ENCODE measurements at places on chromosomes 3 and 15.

DNA sequence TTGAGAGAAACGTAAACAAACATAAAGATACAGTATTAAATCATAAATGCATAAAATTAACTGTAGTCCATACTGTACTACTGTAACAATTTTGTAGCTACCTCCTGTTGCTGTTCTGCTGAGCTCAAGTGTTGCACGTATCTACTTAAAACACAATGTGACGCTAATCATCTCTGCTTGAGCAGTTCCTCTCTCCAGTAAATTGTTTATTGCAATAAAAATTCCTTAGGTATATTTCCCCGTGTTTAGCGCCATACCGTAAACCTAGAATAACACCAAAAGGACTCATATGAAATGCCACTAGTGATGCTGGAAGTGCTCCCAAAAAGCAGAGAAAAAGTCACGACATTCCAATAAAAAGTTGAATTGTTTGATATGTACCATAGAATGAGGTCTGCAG is 152.3 kb downstream of the LRRN1 start:
- DNase-seq: no peak

- DNase-seq: no peak
Measured at GRCh38 chr15:60101416-60101815, 97.3 kb downstream of the FOXB1 start.

- DNase-seq: no peak
Measured at GRCh38 chr3:65539616-65540015, 499.1 kb downstream of the MAGI1 start.

DNA sequence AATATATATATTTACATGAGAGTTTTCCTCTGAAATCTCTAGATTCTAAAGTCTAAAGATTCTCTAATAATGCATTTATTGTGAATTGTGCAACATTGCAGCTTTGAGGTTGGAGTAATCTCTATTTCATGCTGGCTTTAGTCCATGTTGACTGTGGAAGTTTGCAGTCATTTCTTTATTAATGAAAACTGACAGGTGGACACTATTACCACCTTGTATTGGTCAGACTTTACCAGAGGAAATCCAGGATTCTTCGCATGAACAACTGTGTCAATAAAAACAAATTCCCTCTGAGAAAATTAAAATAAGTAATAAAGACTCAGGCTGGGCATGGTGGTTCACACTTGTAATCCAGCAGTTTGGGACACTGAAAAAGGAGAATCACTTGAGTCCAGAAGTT is 274.1 kb downstream of the SHQ1 start:
- DNase-seq: no peak

DNA sequence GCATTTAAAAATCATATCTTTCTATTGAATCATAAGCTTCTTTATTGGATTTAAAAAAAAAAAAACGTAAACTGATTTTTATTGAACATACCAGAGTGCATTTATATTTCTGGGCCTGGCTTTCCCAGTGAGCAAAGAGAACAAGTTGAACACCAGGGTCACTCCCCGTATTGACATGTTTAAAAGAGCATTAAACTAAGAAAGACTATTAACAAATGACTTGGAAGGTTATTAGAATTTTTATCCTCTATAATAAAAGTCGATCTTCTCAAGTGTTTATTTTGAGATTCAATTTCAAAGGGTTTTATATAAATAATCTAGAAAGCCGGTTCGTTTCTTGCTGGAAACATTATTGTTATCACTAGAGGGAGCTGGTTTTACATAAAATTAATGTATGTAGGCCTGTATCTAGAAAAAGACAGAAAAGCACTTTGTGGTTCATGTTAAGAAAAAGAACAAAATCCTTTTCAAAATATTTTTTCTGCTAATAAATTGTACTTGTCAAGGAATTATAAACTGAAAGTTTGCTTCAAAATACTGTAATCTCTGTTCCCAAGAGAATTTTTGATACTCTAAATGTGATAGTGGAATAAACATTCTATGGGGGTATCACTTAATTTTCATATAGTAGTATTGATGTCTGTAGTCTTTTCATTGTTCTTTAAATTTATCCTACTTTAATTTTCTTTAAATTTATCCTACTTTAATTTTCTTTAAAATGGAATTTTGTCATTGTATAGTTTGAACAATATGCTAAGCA is 321.8 kb upstream of the MME start:
- no peak for DNase-seq

DNA sequence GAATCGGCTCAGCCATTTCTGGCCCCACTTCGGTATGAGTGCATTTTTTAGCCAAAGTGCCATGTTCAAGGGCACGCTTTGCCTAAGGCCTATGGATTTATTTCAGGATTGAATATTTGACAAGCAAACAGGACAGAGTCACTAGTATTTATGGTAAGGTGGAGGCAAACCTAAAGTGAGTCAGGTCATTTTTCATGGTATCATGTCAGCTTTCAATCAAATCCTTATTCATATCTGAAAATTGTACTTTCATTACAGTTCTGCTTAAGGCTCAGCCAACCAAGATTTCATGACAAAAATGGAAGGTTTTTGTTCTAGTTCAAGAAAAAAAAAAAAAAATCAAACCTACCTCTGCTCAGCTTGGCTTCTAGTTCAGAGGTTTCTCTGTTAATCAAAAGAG is 30.5 kb upstream of the ICE2 start:
- no peak for DNase-seq

GRCh38 chr3:68468695-68469375 is 463.5 kb downstream of the TAFA4 start:
- DNase-seq: no peak

- no peak for DNase-seq
Measured at GRCh38 chr3:47455806-47456452, 19.8 kb downstream of the SCAP start.

DNA sequence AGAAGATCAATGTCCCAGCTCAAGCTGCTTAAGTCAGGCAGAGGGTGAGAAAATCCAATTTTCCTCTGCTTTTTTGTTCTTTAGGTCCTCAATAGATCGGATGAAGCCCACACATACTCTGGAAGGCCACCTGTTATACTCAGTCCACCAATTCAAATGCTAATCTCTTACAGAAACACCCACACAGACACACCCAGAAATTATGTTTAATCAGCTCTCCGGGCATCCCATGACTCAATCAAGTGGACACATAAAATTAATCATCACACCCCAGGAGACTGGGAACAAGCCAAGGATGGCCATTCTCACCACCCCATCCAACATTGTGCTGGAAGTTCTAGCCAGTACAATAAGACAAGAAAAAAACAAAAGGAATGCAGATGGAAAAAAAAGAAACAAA is 67.8 kb upstream of the SLC24A5 start:
- no peak for DNase-seq

DNA sequence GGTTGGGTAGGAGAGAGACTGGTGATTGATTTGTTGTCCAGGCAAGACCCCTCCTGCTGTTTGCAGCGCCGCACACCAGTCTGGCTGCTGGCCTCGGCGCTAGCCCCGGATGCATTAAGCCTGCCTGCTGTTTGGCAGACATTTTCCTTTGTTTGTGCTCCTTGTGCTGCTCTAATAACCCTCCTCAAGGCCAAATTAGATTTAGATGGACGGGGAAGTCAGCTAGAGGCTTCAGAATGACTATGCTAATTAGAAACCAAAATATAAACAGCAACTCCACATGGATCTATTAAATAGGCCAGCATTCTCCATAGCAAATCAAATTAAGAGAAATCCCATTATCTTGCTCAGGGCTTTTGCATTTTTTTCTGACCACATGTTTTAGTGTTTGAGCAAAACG is 445.2 kb downstream of the SQOR start:
- DNase-seq: peak; percentile 54

GRCh38 chr15:53580366-53580765 is 179.1 kb downstream of the WDR72 start:
- DNase-seq: no peak

GRCh38 chr3:141274411-141275031 is 42.9 kb downstream of the PXYLP1 start:
- DNase-seq: no peak

DNA sequence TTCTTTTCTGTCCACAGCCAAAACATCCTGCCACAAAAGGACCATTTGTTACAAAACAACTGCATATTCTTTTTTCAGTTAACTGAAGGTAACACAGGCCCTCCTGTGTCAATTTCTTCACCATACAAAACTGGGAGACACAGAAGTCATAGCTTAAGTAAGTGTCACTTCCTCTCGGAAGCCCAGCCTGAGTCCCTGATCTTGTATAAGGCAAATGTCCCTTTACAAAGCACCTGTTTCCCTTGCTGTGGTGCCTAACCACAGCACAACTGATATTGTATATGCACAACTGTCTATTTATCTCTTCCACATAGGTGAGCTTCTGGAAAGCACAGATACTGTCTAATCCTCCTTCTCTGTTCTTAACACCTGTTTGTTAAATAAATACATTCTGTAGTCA is 293.7 kb downstream of the FHIT start:
- no peak for DNase-seq

GRCh38 chr3:161263057-161263456 is 41.9 kb downstream of the NMD3 start:
- DNase-seq: no peak

DNA sequence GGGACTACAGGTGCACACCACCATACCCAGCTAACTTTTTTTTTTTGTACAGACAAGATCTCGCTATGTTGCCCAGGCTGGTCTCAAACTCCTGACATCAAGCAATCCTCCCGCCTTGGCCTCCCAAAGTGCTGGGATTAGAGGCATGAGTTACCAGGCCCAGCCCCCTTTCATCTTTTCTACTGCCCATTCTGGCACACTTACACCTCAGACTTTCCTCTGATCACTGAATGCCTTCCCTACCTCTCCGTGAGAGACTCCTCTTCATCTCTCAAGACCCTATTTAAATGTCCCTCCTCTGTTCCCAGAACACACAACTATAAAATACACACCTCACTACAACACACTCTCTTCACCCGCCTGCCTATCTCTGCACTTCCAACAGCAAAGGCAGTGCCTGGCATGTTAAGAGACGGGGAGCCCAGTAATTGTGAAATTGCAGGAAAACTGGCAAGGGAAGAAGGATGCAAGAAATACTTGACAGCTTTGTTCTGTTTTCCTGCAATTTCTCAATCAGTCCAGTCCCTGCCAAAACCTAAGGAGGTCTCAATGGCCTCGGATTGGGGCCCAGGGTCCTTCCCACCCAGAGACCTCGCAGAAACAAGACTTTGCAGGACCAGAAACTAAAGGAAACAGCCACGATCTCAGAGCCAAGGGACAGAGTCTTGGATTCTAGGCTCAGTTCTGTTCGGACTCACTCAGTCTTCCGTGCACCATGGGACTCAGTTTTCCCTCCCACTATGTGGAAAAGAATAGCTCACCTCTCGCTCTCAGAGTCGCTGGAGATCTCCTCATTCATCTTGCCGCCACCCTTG is 849 bp downstream of the RRP9 start:
- DNase-seq: no peak

GRCh38 chr15:40955930-40956540 is 2.8 kb downstream of the CHAC1 start:
- no peak for DNase-seq

- DNase-seq: no peak
Measured at GRCh38 chr3:28077572-28077971, 163.8 kb upstream of the CMC1 start.

DNA sequence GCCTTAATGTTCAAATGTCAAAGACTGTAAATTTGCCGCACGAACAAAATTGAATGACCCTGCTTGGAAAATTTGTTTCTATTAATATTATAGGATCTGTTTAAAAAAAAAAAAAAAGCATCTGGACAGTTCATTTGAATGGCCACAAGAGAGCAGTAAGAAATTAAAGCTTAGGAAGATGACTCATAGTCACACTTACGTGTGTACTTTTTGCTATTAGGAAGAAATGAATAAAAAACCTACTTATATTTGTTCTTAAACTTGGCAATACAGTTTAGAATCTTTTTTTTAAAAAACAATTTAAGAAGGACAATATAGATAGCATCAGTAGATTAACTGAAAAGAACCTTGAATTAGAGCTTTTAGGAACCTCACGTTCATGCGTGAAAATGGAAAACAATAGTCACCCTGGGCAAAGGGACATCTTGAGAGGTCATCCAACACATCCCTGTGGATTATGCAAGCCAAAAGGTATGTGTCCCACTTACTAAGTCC is 621.8 kb downstream of the MECOM start:
- peak; percentile 26 for DNase-seq

DNA sequence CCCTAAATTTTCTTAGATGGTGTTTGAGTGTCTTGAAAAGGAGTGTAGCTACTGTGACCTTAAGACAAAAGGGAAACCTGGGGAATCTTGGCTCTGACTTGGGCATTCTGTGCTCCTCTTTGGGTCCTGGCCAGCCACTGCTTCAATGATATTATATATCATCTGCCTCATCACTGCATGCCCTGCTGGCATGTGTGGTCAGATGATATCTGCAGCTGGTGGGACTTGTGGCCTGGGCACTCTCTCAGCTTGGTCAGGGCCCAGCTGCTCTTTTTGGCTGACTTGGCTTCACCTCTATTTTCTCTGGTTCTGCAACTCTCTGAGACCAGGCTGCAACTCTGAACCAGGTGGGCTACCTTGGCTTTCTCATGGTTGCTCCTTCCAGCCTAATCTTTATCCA is 446.1 kb upstream of the RARB start:
- DNase-seq: no peak

DNA sequence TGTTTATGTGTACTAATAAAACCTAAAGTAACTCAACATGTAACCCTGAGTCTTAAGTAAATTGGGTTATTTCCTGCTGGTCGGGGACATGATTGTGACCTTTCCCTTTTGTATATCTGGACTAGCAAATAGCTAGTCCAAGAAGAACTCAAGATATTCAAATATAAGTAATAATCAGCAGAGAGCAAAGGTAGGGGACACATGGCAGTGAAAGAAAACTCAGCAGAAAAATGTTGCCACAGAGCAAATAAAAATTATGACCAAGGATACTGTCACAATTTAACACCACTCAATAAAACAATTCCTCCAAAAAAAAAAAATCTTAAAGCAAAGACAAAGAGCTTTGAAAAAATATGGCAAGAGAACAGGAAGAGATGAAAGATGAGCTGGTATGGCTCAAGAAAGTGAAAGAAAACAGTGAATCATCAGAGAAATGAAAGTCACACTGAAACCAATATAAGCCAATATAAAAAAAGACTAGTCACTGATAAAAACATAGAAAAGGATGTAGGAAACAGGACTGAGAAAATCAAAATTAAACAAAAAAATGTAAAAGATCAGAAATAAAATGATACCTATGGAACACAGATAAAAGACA is 43.4 kb downstream of the HLTF start:
- DNase-seq: no peak
